ENCODE measurements at places on chromosomes 12 and 14.

GRCh38 chr14:65351493-65352194 is 60.9 kb upstream of the FUT8 start:
- DNase-seq = no peak

- no peak for DNase-seq
Measured at GRCh38 chr14:64733321-64733720, 29.1 kb downstream of the PLEKHG3 start.

GRCh38 chr12:16346958-16347357 is 487 bp upstream of the MGST1 start:
- peak; percentile 40 for DNase-seq

GRCh38 chr14:83147006-83147405 is 1613.4 kb upstream of the SEL1L start:
- no peak for DNase-seq

- DNase-seq = no peak
Measured at GRCh38 chr12:91094032-91094662, 17.1 kb downstream of the LUM start.

GRCh38 chr12:33617218-33617617 is 177.6 kb upstream of the SYT10 start:
- DNase-seq = no peak

DNA sequence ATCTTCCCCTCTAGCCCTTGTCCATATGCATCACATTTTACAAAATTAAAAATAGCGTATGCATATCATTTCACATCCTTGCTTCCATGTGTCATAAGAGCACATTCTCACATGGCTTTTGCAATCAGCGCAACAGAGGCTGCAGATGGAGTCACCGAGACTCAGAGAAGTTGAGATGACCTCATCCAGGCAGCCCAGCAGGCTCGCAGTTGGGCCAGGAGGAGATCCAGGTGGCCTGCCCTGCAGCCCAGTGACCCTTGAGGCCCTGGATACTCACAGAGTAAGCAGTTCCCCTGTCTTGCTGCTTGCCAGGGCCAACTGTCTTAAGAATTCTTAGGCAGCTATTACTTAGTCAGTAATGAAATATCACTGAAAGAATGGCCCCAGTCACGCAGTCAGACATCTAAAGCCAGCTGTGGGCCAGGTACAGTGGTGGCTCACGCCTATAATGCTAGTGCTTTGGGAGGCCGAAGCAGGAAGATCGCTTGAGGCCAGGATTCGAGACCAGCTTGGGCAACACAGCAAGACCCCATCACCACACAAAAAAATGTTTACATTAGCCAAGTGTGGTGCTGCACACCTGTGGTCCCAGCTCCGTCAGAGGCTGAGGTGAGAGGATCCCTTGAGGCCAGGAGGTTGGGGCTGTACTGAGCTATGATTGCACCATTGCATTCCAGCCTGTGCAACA is 9.1 kb downstream of the CAMKK2 start:
- DNase-seq = no peak

- DNase-seq = no peak
Measured at GRCh38 chr12:114671443-114672411, 12.2 kb downstream of the TBX3 start.

DNA sequence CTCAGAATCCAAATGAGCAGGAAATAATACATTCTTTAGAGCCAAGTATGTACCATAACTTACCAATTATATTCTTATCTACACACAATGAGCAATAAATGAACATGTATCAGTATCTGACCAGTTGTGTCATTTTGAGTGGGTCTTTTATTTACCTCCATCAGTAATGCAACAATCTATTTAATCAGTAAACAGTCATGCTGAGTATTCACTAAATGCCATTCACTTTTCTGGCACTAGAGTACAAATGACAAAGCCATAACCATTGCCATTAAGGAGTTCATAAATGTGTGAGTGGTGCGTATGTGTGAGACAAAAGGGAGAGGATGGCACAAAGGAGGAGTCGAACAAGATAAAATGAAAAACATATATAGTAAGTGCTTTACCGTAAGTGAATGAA is 1.5 kb upstream of the STRAP start:
- DNase-seq = no peak

GRCh38 chr14:51901475-51902024 is 41.1 kb downstream of the GNG2 start:
- DNase-seq = no peak

GRCh38 chr14:51328064-51328771 is 88.2 kb downstream of the TMX1 start:
- no peak for DNase-seq

- DNase-seq = peak; percentile 57
Measured at GRCh38 chr14:69152181-69152901, 578 bp downstream of the DCAF5 start.

- DNase-seq = peak; percentile 3
Measured at GRCh38 chr12:78746001-78746400, 118.6 kb upstream of the SYT1 start.

GRCh38 chr12:52046859-52047258 is 4.4 kb upstream of the NR4A1 start:
- DNase-seq = no peak

DNA sequence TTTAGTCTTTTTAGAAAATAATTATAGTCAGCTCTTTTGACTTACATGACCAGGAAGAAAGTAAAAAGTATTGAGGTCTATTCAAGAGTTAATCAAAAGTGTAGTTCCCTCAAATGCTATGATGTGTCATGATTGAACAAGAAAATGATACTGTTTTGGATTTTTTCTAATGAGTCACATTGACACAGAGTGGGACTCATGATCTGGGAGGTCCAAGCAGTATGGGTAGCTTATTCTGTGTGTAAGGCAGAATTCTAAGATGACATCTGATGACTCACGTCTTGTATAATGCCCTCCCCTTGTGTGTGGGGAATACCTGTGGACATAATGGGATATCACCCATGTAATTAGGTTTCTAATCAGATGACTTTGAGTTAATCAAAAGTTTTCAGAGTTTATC is 178.1 kb upstream of the DDHD1 start:
- DNase-seq = no peak

DNA sequence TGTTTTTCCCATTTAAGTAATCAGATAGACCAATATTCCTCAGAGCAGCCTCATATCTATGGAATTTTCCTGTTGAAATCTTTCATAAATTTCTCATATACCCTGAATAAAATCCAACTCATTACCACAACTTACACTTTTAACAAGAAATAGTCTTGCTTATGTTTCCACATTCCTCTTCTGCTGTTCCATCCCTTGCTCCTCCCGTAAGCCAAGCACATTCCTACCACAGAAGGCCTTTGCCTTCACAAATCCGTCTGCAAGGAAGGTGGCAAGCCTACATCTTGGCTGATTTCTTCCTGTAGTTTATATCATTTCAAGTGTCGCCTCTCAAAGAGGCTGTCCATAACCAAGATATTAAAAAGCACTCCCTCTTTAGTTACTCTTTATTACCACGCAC is 127.7 kb downstream of the C12orf50 start:
- DNase-seq = no peak

DNA sequence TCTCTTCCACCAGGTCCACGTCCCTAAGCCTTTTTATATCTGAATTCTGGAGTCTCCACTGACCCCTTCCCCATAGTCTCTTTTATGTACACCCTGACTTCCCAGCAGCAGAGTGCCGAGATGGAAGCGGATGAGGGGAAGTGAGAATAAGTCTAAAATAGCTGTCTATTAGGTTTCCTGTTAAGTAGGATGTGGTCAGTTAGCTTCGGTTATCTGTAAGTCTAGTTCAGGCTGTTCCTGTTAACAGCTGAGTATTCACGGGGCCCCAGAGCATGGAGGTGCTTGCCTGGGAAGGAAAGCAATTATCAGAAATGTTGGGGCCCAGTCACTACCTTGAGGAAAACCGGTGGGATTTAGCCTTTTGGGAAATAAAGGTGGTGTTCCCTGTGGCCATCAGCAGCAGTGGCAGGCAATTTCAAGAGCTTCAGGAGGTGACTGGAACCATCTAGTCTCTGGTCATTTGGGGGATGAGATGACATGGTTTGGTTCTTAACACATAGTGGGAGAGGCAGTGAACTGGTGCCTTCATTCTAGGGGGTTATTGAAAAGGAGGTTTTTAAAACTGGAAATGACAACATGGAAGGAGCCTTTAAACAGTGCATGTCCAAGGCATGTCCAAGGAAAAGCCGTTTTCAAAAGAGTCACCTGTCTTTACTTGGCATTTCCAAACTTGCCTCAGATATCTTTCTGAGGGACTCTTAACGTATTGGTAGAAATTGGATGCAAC is 21.8 kb downstream of the CHST11 start:
- DNase-seq = peak; percentile 74

DNA sequence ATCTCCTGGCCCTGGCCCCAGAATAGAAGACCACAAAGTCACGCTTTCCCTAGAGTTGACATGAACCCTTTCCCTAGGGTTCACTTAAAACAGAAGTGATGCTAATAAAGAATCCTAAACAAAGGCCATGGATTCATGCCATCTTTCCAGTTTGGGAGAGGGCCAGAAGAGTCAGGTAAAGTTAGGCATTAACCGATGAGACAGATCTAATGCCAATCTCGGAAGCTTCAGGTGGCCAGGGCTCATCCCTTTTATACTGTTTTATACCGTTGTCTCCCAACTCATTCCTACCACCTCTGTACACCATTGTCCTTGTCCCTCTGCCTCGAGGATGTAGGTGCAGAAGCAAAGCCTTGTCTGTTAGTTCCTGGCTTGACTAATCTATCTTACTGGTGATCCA is 22.8 kb upstream of the ACTR10 start:
- DNase-seq = no peak

- no peak for DNase-seq
Measured at GRCh38 chr12:117980616-117981015, 11.8 kb upstream of the KSR2 start.

DNA sequence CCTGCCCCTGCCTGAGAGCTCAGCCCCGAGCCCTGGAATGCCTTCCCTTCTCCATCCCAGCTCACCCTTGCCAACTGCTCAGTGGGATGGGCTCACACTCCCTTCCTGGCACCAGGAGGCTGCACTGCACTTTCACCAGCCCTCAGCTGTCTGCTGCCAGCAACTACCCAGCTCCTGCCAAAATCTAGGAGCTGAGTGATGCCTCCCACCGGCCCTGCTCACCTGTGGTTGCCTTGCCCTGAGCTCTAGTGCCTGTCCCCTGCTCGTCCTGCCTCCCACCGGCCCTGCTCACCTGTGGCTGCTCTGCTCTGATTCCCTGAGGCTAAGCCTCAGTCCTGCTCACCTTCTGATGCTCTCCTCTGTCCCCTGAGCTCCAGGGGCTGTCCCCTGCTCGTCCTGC is 119.8 kb downstream of the TMEM121 start:
- no peak for DNase-seq

- no peak for DNase-seq
Measured at GRCh38 chr12:116040402-116040801, 237.1 kb downstream of the MED13L start.

DNA sequence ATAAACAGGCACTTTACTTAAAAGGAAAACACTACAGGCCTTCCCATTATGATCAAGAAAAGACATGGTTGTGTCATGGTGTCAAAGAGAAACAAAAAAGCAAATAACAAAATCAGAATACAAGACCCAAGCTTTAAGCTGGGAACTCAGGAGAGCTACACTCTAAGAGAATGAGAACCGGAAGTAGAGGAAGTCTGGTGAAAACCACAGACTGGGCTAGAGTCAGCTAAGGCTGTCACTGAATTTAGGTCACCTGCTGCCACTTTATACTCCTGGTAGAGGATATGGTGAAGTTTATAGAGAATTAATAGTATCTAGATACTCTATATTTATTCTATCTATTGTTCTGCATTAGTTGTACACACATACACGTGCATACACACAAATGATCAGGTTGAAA is 971.7 kb downstream of the FLRT2 start:
- peak; percentile 34 for DNase-seq

- DNase-seq = peak; percentile 53
Measured at GRCh38 chr14:21825149-21825743, 151.6 kb upstream of the OR4E1 start.

GRCh38 chr12:110742096-110742717 is 484 bp downstream of the PPP1CC start:
- DNase-seq = no peak

DNA sequence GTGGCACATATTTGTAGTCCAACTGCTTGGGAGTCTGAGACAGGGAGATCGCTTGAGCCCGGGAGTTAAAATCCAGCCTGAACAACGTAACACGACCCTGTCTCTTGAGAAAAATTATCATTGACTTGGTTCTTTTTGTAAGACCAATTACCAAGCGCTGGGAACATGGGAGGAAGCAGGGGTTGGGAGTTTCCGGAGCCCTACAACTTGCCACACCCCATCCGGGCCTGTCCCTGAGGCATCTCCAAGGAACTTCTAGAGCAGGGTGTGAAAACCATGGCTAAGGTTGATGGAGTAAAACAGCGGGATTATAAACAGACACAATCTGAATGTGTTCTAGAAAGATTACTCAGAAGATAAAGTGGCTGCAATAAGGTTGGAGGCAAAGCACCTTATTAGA is 10.3 kb downstream of the PLXNC1 start:
- DNase-seq = no peak

DNA sequence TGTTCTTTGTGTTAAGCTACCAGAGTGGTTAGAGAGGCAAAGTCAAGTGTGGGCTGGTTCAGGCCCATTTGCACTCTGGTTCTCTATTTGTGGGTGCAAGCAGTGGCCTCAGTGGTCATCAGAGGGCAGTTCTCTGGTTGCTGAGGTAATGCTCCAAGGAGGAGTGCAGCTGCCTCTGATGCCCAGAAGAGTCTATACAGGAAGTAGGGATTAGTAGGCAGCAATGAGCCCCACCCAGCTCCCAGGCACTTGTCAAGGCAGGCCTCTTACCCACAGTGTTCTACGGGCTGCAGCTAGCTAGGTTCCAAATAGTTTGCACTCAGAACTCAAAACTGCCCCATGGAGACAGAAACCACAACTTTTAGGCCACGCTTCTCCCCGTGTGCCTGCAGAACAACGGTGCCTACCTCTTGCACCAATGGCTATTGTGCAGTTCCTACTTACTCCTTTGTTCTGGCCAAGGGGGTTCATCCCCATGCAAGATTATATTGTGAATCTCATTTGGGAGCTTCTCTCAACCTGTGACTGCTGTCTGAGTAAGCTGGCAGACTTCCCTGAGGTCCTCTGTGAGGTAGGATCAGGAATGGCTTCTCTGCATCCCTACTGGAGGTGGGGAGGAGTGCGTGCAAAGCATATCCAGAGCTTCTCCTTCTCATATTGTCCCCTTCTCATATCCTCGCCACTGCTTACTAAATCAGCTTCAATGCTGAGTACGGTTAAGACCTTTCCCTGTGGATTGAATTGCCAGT is 410.3 kb upstream of the LMO3 start:
- DNase-seq = no peak

DNA sequence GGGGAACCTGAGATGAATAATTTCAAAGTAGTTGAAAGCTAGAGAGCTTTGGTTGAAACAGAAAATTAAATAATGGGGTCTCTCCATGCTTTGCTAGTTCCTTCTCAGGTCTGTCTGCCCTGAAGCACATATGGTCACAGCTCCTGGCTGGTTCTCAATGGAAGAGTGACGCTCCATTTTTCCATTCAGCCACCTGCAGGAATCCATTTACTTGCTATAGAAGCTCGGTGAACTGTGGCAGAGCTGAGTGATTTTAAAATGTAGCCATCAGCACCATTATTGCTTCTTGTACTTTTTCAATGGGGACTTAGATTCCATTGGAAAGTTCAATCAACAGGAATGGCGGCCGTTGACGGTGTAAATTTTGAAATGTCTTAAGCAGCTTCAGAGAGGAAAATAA is 525.2 kb downstream of the GLT1D1 start:
- no peak for DNase-seq

Data from KBM-7 (cell line).